ENCODE measurements at places on chromosomes 4 and X.

DNA sequence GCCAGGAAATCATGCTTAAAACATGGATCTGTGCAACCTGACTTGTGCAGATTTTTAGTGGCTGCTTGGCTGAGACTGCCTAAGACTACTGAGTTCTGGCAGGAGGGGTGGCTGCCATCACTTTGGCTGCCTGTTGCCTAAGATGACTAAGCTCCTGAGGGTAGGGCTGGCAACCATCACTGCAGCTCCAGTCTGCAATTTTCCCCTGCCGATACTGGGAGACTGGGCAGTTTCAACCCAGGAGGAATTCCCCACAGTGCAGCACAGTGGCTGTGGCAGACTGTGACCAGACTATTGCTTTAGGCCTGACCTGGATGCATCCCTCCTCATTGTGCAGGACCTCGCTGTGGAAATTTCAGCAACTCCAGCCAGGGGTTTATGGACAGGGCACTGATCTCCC lies 544.9 kb downstream of the ANKRD50 start:
- no peak for DNase-seq

GRCh38 chr4:13151194-13151593 lies 332.9 kb downstream of the RAB28 start:
- DNase-seq = no peak

GRCh38 chr4:151117371-151117962 lies 18.0 kb downstream of the RPS3A start:
- DNase-seq = no peak

GRCh38 chrX:80810365-80810978 lies 795 bp upstream of the BRWD3 start:
- no peak for DNase-seq

GRCh38 chr4:163493643-163494359 lies 689 bp upstream of the TMA16 start:
- no peak for DNase-seq

- no peak for DNase-seq
Measured at GRCh38 chr4:56197387-56197786, 189.9 kb downstream of the AASDH start.

DNA sequence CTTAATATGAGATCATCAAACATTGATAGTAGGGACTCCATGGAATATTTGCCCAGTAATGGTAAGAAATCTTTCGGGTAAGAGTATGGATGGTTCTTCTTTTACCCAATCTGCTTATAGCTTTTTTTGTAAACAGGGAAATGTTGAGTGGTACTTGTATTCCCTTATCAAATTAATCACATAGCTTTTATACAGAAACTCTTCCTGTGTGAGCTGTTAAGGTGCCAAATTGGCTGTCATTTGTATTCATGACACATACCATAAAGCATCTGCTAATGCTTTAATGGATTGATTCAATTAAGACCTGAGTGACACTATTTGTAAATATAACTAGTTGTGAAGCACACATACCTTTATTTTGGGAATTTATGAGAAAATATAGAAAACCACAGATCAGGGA lies 34.2 kb downstream of the KLF3 start:
- no peak for DNase-seq

DNA sequence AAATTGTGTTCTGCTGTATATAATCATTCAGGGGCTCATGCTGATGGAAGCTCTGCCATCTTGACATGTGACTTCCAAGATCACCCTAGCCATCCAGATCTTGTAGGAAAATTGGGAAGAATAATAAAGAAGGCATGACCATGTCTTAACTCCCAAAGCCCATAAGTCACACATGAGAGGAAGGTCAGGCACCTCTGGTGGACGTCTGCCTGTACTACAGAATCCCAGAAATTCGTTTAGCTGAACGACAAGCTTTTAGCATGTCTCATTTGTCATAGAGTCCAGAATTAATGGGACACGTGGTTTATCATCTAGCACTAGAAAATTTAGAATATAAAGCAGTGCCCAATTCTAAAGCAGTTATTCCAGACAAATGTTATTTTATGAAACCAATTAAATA lies 212.7 kb downstream of the CENPC start:
- DNase-seq = no peak

DNA sequence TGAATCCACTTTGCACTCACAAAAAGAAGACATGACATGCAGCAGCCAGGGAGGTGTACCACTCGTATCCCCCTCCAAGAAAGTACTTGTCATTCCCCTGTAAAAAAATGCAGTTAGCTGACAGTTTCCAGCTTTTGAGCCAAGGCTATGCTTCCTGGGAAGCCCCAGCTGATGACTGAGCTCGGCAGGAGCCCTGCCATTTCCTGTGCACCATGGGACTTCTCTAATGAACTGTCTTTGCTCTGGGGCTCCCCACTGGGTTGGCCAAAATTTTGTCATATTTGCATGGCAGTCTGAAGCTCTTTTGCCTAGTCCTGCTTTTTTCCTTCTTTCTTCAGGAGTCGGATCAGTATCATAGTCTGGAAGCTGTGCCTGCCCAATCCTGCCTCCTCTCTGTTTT lies 104.5 kb upstream of the MAOA start:
- DNase-seq = no peak

DNA sequence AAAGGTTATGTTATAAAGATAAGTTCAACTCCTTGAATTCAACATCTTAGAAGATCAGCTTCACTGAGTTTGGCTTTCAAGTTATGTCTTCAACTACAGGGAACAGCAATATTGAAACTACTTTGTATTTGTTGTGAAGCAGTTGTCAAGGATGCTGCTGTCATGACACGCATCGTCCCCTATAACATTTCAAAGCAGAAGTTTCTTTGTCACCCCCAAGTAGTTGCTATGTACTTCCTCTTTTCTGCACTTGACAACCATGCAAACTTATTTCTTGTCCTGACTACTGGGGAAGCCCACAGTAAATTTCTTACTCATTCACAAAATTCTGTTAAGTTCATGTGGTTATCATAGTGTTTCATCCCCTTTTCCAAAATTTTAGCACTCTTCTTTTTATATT lies 14.3 kb downstream of the ANTXR2 start:
- DNase-seq = no peak
